ENCODE measurements at places on chromosomes 12 and 14.

- no peak for DNase-seq
Observed at GRCh38 chr12:125201940-125202339, 136.7 kb downstream of the AACS start.

GRCh38 chr14:53325176-53325806 lies 172.2 kb upstream of the DDHD1 start:
- peak; percentile 9 for DNase-seq

GRCh38 chr12:15757553-15758255 lies 31.5 kb downstream of the EPS8 start:
- peak; percentile 86 for DNase-seq

DNA sequence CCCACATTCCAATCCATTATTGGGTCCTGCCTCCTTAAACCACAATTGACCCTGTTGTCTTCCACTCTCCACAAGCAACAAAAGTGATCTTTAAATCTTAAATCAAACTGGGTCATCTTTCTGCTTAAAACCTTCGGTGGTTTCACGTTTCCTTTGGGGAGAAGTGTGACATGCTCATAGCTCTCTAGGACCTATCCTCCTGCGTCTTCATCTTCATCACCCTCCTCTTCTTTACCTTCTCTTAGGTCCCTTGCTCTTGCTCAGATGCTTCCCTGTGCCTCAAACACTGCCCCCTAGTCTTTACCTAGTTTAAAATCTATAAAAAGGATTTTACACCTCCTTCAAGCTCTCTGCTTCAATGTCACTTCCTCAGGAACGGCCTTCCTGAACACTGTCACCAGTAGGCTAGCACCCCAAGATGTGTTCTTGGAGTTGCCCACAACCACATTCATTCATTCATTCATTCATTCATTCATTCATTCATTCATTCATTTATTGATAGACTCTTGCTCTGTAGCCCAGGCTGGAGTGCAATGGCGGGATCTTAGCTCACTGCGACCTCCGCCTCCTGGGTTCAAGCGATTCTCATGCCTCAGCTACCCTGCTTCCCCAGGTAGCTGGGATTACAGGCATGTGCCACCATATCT lies 46.8 kb downstream of the GALNT4 start:
- DNase-seq: no peak

DNA sequence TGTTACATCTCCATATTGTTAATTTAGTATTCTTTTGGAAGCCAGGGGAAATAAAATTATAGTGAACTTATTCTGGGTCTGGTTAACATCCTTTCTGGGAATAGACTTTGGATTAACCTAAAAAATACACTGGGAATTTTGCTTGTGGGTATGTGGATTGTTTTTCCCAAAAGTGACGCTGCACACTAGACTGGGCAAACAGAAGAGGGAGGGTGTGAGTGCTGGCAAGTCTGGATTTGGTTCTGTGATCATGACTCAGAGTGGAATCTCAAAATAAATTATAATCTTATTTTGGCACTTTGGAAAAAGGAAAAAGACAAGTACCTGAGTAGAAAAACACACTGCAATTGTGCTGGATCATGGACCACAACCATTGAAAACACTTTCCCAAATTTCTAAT lies 15.2 kb upstream of the LUM start:
- no peak for DNase-seq

DNA sequence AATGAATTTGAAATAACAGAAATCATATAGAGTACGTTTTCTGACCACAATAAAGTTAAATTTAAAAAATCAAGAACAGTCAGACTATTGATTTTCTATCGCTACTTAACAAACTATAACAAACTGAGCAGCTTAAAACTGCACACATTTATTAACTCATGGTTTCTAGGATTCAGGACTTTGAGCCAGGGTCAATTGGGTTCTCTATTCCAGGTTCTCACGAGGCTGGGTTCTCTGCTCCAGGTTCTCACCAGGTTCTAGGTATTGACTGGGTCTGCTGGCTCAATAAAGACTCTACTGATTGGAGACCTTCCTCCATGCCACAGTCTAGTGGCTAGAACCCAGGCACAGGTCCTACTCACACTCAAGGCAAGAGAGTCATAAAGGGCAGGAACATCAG lies 22.8 kb downstream of the ABCC9 start:
- no peak for DNase-seq

GRCh38 chr14:65789363-65789762 lies 376.8 kb downstream of the FUT8 start:
- DNase-seq: peak; percentile 4

GRCh38 chr12:114949058-114949820 lies 265.3 kb upstream of the TBX3 start:
- no peak for DNase-seq

DNA sequence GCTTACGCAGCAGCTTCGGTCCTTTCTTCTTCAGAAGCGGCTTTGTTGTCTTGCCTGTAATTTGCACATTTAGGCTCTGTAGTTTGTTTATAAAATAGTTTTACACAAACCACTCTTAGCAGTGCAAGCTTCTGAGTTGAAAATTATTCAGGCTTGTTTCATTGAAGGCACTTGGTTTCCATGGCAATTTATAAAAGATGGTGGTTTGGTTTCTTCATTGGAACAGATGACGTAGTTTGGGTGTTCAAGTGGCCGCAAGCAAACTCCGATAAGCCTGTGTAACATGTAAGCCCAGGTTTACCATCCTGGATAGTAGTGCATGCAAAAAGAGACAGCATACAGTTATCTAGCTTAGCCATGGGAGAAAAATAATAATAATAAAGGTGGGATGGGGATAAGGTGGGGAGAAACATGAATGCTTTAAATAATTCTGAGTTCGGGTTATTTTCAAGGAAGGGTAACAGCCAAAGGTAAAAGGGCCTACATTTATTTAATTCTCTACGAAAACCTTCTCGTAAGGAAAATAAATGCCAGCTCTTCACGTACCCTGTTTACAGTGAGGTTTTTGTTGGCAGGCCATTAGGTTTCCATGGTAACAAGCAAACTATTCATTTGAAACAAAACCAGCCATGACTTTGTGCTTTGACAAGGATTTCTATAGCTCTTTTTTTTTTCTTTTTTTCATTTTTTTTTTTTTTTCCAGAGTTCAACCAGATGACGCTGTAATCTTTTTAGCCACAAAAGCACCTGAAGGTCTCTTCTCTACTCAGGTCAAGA lies 189.6 kb upstream of the RPL10L start:
- DNase-seq: no peak

DNA sequence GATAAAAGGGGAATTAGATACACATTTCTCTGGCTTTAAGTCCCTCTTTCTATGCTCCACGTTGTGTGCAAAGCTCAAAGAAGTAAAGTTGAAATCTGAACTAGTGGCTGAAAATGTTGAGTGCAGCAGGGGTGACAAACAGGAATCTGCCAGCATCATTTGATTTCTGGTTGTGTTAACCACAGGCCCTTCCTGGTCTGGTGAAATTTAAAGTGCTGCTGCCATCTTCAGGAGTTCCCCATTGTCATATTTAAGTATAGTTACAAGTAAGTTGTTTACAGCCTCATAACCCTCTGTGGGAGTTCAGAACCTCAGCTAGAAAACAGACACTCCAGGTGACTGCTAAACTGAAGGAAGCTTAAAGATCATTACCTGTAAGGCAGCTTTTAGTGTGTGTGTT lies 90.9 kb upstream of the CCDC196 start:
- DNase-seq: no peak

DNA sequence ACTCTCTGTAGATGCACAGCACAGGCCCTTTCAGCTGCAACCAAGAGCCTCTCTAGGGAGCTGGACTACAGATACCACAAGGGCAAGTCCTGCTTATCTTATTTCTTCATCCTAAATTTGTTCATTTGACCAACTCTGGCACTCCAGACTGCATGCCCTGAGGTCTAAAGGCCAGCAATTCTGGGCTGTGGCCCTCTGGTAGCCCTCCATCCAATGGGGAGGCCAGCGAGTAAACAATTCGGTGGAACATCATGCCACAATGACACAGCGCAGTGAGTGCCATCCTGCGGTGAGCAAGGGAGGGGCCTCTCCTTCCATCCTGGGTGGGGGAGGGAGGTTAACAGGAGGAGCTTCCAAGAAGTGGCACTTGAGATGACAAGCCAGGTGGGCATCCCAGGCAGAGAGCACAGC lies 652 bp upstream of the SELPLG start:
- no peak for DNase-seq

- no peak for DNase-seq
Observed at GRCh38 chr12:48118284-48118871, 786 bp upstream of the PFKM start.

DNA sequence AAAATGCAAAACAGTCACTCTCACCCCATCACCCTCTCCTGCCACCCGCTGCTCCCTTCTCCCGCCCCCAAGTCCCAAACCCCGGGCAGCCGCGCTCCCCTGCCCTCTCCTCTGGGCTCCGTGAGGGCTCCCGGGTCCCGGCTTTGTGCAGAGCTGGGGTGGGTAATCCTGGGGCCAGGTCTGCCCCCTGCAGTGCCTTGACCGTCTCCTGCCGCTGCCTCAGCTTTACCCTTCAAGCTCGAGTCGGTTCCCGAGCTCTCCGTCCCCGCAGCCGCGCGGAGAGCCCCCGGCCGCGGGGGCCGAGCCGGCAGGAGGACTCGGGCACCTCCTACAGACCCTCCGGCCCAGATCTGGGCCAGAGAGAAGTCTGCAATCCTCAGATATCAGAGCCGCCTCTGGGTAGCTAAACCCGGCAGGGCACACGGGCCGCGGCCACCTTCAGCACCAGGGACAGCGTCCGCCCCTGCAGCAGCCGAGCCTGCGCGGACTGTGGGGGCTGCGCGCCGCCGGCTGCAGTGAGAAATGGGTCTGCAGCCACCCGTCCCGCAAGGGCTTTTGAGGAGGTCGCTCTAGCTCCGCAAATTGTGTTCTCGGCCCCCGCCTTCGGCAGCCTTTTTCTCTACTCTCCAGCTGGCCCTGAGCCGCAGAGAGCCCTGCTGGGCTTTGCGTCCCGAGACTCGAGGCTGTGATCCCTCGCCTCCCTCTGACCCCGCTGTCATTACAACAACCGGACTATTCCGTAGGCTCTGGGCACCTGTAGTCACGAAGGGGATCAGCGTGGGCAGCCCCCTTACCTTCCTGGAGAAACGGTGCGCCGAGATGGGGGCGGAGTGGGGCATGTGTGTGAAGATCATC lies 1.2 kb downstream of the PRMT8 start:
- DNase-seq: peak; percentile 54

- peak; percentile 41 for DNase-seq
Observed at GRCh38 chr12:56160193-56160763, 2.1 kb downstream of the MYL6 start.

- peak; percentile 54 for DNase-seq
Observed at GRCh38 chr12:14834509-14834908, 8.8 kb downstream of the ART4 start.

DNA sequence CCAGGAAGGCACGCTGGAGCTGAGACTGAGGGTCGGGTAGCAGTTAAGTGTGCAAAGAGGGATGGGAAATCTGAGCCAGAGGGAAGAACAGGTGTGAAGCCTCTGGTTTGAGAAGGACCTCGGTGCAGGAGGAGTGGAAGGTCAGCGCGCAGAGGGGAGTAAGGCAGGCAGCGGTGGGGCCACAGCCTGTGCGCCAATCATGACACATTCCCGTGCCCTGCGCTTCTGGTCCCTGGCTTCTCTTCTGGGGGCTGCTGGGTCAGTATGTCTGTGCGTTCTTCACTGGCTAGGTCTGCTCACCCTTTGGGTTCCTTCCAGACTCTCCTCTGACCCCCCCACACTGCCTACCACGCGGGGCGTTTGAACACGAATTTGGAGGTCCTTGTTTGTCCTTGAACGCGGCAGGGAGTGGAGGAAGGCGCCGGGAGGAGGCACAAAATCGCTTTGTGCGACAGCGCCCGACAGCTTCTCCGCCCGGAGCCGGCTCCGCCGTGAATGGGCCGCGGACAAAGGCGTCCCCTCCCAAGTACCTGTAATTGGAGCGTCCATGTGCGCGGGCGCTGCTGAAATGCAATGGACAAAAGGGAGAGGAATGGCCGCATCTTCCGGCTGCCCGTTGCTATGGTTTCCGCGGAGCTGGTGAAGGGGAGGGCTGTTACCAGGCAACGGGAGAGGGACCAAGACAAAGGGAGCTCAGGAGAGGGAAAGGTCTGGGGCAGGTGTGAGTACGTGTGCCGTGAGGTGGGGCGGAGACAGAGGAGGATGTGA lies 207.2 kb upstream of the SRRM4 start:
- DNase-seq: no peak

- DNase-seq: peak; percentile 14
Observed at GRCh38 chr14:55333711-55334485, 62.7 kb downstream of the FBXO34 start.

DNA sequence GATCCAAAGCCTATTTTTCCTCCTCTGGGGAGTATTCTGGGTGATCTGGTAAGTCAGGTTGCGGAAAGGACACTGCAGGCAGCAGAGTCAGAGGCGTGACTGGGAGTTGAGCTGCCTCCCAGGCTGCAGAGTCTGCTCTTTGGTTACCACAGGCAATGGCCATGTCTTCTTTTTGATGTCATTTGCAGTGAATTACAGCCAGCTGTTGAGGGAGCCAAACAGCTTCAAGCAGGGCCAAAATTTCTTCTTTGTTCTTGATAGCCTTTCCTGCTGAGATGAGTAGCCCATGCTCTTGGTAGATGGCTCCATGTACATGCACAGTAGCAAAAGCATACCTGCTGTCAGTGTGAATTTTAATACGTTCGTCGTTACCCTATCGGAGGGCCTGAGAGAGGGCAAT lies 116.6 kb upstream of the PZP start:
- no peak for DNase-seq

DNA sequence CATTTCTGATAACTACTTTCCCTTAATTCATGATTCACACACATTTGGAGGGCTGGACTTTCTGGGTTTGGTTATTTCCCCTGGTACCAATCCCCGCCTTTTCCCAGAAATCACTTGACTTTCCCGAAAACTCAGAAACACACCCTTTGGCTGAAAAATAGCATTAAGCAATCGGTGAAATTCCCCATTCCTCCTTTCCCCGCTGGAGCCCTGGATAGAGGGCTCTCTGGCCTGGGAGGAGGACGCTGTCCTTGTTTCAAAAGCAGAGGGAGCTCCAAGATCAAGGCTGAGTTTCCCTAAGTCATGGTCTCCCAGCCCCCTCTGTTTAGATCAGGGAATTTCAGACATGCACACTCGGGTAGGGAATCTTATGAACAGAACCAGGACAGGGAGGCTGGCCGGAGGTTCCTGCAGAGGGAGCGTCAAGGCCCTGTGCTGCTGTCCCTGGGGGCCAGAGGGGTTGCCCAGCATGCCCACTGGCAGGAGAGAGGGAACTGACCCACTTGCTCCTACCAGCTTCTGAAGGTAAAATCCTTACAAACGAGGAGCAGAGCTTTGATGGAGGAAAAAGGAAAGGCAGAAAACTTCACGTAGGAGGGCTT lies at the start of gene C1S:
Gene C1S (plus strand): TSS at position 366 of the 602 bp plus-strand sequence. CDS start 1,195 bp downstream, outside the sequence.
- DNase-seq: peak; percentile 98

- DNase-seq: peak; percentile 46
Observed at GRCh38 chr14:23639891-23640523, 3.8 kb downstream of the DHRS2 start.

- no peak for DNase-seq
Observed at GRCh38 chr12:110862329-110862728, 15.5 kb downstream of the CCDC63 start.

GRCh38 chr12:50039151-50039835 lies 14.0 kb upstream of the RACGAP1 start:
- peak; percentile 74 for DNase-seq

DNA sequence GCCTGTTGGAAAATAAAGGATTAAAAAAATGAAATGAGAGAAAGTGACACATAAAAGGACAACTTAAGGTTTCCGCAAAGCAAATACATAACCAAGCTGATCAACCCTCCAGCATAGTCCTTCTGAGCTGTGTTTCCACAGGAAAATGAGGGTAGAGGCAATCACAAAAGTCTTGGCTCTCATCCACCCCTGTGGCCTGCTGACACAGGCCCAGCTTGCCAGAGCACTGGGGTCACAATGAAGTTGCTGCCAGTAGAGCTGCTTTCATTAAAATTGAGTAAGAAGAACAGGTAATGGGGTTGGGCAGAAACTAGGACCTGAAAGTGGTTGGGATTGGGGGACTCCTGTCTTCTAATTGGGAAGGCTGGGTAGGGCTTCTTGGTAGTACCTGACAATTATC lies 65.9 kb downstream of the RERG start:
- no peak for DNase-seq

Measured in fibroblast of skin of abdomen (primary cell).